NCI-H187 (cell line): ENCODE measurements at places on chromosomes 2 and 18.

DNA sequence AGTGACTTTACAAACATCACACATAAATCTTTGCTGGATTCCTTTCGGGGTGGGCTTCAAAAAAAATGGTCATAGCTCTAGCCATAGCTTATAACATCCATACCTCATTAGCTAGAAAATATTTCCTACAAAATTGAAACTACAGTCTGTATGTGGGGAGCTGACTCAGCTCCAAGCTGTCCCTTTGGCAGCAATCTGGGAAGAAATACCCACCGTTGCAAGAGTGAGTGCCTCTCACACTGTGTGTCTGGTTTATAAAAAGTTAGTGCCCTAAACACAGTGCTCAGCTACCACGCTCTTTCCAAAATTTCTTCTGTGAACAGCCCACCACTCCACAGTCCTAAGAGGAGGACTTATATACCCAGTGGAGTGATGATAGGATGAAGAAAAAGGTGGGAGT is 170.1 kb downstream of the RBM43 start:
- no peak for DNase-seq

DNA sequence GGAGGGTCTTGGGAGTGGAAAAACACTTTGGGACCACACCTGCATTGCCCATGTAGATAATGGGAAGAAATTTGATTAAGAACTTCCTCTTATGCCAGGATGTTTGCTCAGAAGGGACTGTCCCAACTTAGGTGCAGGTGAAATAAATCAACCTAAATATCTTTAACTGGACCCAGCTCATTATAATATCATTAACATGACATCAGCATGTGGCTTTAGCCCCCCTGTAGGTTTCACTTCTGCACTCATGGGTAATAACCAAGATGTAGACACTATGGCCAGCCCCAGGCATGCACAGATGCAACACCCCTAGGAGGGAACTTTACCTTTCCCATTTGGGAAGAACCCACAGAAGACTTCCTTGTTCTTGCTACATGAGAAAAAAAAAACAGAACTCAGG is 227.4 kb upstream of the ZNF804A start:
- no peak for DNase-seq

GRCh38 chr2:46032996-46033395 is 264.2 kb upstream of the EPAS1 start:
- no peak for DNase-seq

GRCh38 chr2:11154016-11154922 is 998 bp upstream of the SLC66A3 start:
- DNase-seq, result no peak

GRCh38 chr2:232772531-232772930 is 3.8 kb downstream of the KCNJ13 start:
- DNase-seq, result no peak

GRCh38 chr2:42974721-42975717 is 182.6 kb upstream of the HAAO start:
- DNase-seq, result peak; percentile 13

- no peak for DNase-seq
Measured at GRCh38 chr18:9109523-9109922, 7.0 kb downstream of the NDUFV2 start.

DNA sequence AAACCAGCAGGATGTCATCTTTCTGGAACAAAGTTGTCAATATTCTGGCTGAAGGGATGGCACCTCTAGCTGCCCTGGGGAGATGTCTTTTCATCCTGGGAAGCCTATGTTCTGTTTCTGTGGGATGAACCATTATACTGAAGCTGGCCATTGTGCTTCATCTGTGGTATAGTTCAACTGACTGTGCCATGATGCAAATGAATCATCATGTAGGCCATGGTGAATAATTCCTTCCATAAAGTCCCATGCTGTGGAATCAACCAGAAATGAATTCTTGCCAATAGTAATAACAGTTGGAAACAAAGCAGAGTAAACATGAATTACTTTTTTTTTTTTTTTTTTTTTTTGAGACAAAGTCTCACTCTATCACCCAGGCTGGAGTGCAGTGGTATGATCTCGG is 64.1 kb upstream of the CNGA3 start:
- DNase-seq, result no peak

DNA sequence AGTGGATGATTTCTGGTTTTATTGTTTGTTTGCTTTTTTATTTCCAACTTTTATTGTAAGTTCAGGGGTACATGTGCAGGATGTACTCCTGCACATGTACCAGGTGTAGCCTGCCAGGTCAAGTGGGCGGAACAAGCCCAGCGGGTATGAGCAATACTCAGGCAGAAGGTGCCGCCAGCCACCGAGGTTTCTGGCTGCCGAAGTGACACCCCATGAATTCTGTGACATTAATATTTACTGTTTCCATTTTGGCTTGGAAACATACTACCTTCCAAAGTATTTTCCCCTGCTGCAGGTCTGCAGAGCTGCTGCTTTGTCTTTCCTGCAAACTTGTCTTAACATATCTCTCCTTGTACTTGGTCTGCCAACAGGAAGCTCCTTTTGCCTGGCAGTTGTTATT is 78.5 kb downstream of the PTPN4 start:
- no peak for DNase-seq

DNA sequence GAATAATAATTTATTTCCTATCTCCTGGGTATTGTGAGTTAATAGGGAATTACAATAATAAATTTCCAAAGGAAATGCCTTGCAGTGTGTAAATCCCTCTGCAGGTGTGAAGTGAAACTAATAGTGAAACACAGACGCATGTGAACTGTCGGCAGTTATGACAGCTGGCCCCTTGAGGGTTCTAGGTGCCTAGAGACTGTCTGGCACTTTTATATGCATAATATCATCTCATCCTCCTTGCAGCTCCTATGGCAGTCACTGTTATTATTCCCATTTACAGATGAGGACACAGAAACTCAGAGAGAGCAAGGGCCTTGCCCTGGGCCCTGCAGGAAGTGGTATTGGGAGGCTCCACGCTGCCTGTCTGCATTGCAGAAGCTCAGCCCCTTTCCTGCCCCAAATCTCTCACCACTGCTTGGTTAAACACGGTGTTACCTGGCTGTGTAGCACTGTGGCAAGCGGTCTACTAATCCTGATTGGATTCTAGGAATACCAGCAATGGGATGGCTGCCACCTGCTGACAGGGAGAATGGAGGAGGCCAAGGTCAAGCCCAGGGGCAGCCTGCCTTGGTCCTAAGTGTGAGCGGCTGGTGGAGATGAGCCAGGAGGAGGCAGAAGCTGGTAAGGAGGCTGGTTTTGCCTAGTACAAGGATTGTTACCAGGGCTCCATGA is 32.8 kb upstream of the ACKR3 start:
- no peak for DNase-seq

- DNase-seq, result no peak
Measured at GRCh38 chr2:11377928-11378545, 33.6 kb upstream of the ROCK2 start.
